Inflammatory macrophage treated with lipopolysaccharide for 1 hour (primary cell): ENCODE measurements at places on chromosomes 3 and 15.

DNA sequence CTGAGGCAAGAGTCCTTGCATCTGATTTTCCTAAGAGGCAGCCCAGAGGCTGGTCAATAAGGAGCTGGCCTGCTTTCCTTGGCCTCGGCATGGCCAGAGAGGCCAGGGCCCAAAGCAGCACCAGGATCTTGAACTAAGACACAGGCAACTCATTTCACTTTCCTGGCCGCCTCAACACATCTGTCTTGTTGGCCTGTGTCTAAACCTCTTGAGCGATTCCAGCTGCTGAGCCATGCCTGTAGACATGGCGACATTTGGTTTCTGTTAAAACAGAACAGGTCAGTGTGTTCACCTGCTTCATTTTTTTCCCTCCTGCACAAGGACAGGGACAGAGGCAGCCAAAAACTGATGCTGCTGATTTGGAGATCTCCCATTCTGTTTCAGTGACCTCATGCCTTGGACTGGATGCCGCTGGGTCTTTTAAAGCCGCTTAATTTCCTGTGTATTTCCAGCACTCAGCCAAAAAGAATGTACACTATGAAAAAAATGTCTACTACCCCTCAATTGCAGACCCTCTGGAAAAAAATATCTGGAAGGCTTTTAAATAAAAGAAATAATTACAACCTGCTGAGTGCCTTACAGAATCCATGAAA, 266.6 kb upstream of the ICE2 start:
- DNase-seq: no peak

DNA sequence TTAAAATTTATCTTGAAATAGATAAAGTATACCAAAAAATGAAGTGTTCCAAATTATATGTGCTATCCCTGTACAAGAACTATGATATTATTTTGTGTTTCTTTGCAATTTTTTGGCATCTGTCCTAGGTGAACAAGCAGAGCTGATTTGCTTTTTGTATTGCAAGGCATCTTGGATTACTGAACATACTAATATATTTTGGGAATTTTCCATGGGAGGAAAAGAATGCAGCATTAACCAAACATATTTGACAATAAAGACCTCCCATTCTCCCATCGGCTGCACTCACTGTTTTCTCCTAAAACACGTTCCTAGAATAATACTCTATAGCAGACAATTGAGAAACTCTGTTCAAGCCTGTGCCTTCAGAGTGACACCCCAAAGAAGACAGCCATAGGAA, 265.1 kb upstream of the ALCAM start:
- DNase-seq: no peak

DNA sequence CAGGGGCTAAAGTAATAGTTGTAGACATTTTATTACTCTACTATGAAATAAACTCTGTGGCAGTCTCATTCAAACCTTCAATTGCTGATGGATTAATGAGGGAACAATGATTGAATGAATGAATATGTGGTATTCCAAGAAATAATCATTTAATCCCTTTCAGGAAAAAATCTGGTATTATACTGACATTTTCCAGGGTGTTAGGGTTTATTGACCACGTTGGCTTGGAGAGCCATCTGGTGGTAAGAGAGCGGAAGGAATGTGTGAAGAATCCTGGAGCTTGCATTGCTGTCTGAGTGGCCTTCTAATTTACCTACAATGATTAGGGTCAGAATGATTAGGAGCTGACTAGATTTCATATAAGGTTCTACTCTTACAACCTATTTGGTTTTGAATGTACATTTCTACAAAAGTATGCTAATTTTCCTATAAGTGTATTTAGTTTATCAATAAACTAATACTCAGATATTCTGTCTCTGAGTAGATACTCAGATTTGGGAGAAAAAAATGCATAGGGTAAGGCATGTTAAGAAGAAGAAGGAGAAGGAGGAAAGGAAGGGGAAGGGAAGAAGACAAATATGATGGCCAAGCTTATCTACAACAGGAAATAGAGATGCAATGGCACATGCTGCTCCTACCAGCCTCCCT, 249.9 kb downstream of the ROBO1 start:
- no peak for DNase-seq

DNA sequence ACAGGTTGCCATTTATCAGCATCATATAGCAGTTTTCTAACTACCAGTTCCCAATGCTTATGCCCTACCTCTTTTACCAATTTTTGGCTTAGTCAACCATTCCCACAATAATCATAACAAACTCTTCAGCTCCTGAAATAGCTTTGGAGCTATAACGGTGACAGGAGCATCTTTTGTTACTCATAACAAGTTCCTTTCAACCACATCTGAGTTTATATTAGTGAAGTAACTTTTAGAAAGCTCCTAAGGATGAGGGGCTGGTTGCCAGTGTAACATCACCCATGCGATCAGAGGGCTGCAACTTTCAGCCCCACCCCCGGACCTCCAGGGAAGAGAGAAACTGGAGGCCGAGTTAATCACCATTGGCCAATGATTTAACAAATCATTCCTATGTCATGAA, 495.3 kb upstream of the RASGRP1 start:
- no peak for DNase-seq

DNA sequence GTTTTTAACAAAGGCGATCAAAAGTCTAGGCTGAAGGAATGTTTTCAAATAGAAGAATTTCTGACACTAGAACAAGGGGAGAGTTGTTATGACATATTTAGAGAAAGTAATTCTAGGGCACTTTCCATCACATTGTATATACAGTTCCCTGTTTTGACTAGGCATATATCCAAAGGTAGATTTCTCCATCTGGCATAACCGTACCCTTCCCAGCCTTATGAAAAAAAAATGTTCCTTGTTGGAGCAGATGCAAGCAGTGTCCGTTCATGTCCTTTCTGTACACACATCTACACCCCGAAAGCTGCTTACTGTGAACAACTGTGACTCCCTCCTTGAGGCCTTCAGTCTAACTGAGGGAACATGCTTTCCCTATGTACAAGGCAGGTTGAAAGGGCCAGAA, 271.7 kb upstream of the GBE1 start:
- DNase-seq: no peak

DNA sequence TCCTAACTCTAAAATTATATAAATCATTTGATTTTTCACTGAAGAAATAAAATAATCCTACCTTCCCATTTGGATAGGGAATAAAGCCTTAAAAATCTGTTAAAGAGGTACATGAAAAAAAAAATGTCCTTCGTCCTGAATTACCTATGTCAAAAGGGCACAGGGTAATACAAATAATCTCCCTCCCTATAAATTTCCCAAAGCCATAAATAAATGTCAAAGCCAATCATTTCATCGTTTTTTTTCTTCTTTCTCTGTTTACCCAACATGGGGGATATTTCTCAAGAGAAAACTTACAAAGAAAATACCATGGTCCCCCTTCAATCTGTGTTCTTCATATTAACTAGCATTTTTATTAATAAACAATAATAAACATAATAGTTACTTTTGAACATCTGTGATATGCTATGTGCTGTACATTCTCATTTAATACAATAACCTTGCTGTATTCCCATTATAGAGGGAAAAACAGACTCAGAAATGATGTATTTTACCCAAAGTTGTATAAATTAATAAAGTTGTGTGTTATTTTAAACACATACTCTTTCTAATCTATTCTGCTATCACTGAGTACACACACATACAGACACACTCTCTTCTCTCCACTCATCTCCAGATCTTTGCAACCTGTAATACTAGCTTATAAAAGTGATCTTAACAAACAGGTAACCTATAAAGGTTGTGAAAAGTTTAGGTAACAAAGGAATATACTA, 910 bp upstream of the ANKRD28 start:
- DNase-seq: no peak

- peak; percentile 15 for DNase-seq
These were observed 61.0 kb upstream of the ANKRD28 start for GRCh38 chr3:15858547-15859506.

GRCh38 chr15:38748710-38749109, 184.1 kb upstream of the RASGRP1 start:
- no peak for DNase-seq

DNA sequence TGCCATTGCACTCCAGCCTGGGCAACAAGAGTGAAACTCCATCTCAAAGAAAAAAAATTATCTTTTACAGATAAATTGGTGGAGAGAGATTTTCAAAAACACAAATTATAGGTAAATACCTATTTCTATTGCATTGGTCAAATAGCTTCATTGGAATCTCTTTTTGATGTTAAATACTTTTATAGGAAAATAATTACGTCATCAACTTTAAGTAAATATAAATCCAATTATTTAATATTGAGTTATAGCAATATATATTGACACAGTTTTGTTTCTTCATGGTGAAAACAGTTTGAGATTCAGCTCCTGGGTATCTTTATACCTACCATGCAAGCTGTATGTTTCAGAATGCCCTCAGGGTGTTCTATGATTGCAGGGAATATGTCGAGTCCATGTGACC, 172.1 kb downstream of the TP63 start:
- no peak for DNase-seq

DNA sequence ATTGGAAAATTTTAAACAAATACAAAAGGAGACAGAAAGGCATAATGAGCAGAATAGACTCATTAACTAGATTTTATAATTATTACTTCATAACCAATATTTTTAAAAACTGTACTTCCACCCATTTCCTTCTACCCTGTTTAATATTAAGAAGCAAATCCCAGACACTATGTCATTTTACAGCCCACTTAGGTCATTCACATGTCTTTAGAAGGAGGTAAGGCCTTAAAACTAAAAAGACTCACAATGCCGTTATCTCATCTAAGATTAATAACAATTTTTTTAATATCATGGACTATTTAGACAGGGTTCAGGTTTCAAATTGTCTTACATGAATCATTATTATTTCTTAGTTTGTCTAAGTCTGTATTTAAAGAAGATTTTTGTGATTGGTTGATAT, 217.2 kb downstream of the NFKBIZ start:
- DNase-seq: no peak

DNA sequence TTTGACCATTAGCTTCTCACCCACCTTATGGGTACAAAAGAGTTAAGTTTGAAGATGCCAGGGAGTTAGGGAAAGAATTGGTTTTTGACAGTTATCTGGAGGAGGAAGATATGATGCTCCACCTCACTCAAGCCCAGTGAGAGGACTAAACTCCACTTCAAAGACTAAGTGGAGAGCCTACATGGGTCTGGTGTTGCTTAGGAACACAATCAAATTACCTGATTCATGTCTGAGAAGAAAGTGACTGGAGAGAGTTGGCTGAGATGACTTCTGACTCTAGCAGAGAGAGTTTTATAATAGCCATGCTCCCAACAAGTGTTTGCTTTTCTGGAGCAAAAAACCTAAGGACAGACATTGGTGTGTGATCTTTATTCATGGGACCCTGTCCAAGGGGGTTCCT, 43.3 kb downstream of the SUCNR1 start:
- no peak for DNase-seq
